T-helper 17 cell (primary cell): ENCODE measurements at places on chromosomes 13 and 19. TPM values are rescaled to one million over a fixed set of nuclear protein-coding genes. Genes with fewer than 3 reads are reported as not detected.

The DYRK1B gene
- total RNA-seq, result 47.5 TPM

The ZNF547 gene
- 1.1 TPM for total RNA-seq

The ZNF625 gene
- total RNA-seq, result 1.4 TPM

The RNF17 gene
- 0.50 TPM for total RNA-seq

The DLL3 gene
- not detected for total RNA-seq

The C1QTNF9B gene
- not detected for total RNA-seq

The DHRS12 gene
- total RNA-seq, result 18.1 TPM

The KPTN gene
- total RNA-seq, result 3.5 TPM

The VSTM1 gene
- total RNA-seq, result not detected

The CGB8 gene
- not detected for total RNA-seq

The CYP4F2 gene
- not detected for total RNA-seq

The BAX gene
- 89.2 TPM for total RNA-seq

The ZNF439 gene
- total RNA-seq, result 8.4 TPM

The OLFM2 gene
- total RNA-seq, result 3.1 TPM

The ZNF296 gene
- 3.5 TPM for total RNA-seq

The DENND1C gene
- total RNA-seq, result 105 TPM

The SELENOV gene
- not detected for total RNA-seq
